ENCODE measurements at places on chromosomes 13 and 19.

GRCh38 chr13:50713523-50714248, 129.8 kb downstream of the DLEU7 start:
- DNase-seq = no peak

DNA sequence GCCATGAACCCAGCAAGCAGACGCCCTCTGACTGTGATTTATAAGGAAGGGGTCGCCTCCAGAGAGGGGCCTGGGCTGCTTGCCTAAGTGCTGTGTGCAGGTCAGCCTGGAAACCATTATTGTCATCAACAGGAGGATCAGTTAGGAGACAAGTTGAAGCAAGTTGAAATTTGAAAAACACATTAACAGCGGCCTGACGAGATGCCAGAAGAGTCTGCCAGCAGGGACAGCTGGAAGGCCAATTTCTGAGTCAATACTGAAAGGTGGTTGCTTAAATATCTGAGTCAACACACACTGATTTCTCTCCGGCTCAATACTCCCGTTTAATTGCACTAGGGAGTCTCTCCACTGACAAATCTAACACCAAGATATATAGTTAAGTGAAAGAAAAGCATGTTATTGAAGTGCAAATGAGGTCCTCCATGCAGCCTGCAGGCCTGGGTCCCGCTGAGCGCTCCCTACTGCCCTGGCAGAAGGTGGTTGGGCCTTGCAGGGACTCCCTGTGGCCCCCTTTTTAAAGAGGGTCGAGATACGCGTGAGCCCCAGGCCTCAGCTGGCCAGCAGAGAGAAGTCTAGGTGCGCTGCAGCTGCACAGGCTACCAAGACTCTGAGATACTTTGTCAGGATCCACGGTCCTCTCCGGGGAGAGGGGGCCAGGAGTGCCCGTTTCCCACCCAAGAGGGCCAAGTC, 91.1 kb downstream of the RNASEH2B start:
- DNase-seq = no peak

GRCh38 chr19:47274891-47275761, 441 bp downstream of the INAFM1 start:
- no peak for DNase-seq

- DNase-seq = peak; percentile 48
These were observed 867 bp downstream of the WBP4 start for GRCh38 chr13:41061914-41062837.

- DNase-seq = no peak
These were observed 24.7 kb downstream of the ATP11A start for GRCh38 chr13:112714376-112715174.

GRCh38 chr19:48739404-48740163, 826 bp downstream of the RASIP1 start:
- DNase-seq = no peak

GRCh38 chr13:100517135-100517534, 71.5 kb downstream of the GGACT start:
- DNase-seq = peak; percentile 48

GRCh38 chr19:7788178-7788932, 25.3 kb downstream of the CLEC4M start:
- DNase-seq = no peak

DNA sequence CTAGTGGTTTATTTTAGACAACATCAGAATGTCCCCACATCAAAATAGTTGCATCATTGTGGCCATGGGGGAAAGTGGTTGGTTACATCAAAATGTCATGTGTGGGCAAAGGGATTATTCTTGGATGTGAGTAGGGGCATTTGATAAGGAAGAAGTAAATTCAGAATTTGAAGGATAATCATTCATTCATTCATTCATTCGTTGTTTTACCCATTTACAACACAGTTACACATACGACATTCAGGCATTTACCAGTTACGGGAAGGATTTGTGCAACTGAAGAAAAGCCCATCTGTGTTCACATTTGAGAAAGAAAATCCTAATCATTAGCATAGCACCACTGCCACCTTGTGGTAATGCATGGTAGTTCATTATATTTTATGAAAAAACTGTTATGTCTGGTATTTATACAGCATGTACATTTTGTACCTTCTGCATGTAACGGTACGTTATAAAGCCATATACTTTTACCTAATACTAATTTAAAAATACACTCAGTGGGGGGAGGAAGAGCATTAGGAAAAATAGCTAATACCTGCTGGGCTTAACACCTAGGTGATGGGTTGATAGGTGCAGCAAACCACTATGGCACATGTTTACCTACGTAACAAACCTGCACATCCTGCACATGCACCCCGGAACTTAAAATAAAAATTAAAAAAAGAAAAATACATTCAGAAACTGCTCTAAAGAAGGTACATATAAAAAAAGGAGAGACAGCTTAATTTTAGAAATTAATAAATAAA, 62.1 kb downstream of the DGKH start:
- DNase-seq = peak; percentile 11

DNA sequence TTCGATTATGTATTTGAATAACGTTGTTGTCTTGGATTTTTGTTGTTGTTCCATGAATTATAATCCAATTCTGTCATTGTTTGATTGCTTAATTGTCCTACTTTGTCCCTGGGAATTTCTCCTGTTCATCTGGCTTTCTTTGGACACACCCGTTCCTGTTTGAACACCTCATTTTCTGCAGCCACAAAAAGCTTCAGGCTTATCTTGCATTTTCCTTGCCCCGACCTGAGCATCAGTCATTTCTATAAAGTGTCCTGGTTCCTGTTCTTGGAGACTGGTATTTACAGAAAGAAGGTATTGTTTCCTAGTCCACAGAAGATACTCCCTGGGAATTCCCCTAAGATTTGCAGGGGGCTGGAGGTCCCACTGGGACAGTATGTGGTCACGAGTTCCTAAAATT, 731.8 kb upstream of the ARGLU1 start:
- DNase-seq = no peak

GRCh38 chr13:100334214-100334613, 245.3 kb downstream of the PCCA start:
- no peak for DNase-seq

GRCh38 chr19:7670150-7670783, 1.4 kb downstream of the RETN start:
- DNase-seq = no peak

DNA sequence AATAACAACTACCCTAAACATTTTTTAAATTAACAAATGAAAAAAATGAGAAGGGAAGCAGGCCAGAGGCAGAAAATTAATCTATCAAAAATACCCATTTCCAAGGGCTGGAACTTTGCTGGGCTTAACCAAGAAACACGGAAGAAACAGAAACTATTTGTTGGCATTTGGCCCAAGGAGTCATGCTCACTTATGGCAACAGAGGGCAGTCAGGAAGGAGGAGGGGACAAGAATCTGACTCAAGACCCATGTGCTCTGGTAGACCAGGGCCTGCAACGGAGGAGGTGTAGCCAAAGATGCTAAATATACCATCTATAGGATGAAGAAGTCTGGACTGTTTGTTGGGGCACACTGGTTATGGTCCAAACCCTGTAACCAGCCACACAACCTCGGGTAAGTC, 496.7 kb downstream of the COG6 start:
- no peak for DNase-seq

DNA sequence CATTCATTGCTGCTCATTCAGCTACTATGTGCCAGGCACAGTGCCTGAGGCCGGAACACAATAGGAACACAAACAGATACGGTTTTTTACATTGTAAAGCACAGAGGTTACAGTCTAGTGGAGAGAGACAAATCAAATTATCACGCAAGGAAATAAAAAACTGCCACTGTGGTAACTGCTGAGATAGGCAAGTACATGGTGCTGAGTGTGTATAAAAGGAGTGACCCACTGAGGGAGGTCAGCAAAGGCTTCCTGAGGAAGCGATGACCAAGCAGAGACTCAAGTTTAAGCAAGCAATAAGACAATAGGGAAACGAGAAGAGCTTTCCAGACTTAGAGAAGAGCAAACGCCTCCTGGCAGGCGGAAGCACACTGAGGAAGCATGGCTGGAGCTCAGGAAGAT, 56.4 kb downstream of the NUFIP1 start:
- no peak for DNase-seq

DNA sequence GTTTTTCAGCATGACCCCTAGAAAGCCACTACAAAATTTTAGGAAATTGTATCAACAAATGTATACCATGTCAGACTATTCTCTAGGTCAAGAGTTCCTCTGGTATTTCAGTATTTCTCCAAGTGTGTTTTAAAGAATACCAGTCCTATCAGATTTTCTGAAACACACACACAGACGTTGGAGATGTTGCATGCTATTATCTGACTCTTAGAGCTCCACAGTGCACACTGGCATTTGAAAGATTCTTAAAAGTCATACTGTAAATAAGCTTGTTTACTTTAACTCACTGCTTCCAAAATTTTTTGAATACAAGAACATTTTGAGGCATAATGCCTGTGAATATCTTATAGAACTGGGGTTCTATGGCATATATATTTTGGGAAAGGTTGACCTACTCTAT, 33.8 kb upstream of the VWA8 start:
- no peak for DNase-seq

DNA sequence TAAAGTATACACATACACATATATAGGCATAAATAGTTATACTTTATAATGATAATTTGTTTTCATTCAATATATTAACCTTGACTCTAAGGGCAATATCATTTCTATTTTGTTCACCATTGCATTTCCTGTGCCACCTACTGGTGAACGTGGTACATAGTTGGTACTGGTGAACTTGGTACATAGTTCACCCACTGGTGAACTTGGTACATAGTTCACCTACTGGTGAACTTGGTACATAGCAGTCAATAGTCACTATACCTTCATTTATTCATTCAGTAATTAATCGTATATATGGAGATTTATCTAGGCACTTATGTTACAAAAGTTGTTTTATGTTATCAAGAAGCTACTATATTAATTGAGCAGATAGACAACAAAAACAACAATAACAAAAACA, 172.6 kb upstream of the ATXN8OS start:
- no peak for DNase-seq

- DNase-seq = no peak
These were observed 17.4 kb downstream of the NMRK2 start for GRCh38 chr19:3949997-3950859.

DNA sequence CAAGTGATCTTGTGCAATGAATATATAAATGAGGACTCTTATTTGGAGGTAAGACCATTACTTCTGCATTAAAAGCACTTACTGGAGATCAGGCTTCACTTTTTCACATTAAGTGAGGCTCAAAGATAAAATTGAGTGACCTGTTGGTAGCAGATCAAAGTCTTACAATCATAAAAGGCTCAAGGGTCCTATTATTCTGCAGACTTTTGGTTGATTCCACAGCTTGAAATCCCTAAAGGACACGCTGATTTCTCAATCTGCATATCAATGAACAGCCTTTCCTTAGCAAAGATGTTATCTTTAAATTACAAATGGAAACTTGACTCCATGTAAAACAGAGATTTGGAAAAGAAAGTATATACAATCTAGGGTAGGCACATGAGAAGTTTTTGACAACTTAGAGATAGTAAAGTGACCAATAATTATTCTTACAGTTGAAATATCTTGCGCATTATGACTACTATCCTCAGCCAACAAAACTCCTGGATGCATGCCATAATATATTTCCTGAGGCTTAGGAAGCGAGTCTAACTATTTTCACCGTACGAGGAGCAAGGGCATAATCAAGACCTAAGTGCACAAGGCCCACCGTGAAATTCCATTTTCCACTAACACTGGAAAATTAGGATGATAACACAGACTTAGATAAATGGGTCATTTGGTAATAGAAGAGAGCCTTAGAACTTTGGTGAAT, 640.7 kb downstream of the LIG4 start:
- no peak for DNase-seq

DNA sequence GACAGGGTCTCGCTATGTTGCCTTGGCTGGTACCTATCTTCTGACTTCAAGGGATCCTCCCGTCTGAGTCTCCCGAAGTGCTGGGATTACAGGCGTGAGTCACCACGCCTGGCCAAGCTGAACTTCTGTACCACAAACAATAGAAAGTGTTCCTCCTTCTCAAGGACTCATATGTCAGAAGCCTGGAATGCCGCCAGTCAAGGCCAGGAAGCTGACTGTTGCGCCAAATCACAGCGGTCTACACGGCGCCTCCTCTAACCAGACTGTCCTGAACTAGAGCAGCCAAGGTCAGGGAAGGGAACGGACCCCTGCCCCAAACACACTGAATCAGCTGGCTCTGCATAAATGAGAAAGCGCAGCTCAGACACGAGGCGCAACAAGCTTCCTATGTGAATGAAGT, 14.6 kb downstream of the RAB20 start:
- no peak for DNase-seq

GRCh38 chr19:2834294-2834871, 6.9 kb upstream of the ZNF555 start:
- no peak for DNase-seq

DNA sequence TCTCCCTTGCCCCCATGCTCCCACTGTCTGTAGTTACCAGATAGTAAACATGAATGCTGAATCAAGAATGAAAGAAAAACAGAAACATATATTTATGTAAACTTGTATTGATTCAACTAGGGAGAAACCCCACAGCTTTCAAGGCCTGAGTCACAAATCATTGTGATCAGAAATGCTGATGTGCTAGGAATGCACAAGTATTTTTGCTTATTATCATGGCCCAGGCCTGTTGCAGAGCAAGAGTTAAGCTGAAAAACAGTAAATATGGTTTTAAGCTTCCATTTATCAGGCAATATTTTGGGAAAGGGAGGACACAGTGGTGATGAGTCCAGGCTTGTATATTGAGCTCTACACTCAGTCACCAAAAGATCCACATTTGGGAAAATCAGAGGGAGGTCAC, 669.6 kb downstream of the DIAPH3 start:
- DNase-seq = no peak

DNA sequence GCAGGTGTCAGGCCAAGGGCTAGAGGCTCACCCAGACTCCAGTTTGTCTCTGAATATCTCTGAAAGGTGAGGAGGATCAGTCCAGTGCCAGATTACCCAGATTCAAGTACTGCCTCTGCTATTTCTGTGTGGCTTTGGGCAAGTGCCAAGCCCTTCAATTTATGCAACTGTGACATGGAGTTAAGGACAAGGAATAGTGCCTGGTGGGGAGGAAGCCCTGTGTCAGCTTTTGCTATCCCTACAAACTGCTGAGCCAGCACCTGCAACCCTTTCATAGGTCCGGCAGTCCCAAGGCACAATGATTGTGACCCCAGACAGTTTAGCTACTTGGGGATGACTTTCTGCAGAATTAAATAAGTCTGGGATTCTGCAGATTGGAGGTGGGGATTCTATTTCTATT, 123.0 kb downstream of the KL start:
- no peak for DNase-seq

- no peak for DNase-seq
These were observed 40.8 kb upstream of the RANBP3 start for GRCh38 chr19:6018786-6019185.

GRCh38 chr19:14127929-14128509, 8.4 kb downstream of the ASF1B start:
- no peak for DNase-seq

GRCh38 chr19:49801966-49802661, 11.0 kb downstream of the FUZ start:
- DNase-seq = no peak

Data from HuH-7.5 (cell line).